Osteocyte (in vitro differentiated cells): ENCODE measurements at places on chromosomes 11 and 22. TPM values are rescaled to one million over a fixed set of nuclear protein-coding genes. Genes with fewer than 3 reads are reported as not detected.
A peak's percentile ranks its signal among the peaks of the same experiment; 100 is the strongest.

DNA sequence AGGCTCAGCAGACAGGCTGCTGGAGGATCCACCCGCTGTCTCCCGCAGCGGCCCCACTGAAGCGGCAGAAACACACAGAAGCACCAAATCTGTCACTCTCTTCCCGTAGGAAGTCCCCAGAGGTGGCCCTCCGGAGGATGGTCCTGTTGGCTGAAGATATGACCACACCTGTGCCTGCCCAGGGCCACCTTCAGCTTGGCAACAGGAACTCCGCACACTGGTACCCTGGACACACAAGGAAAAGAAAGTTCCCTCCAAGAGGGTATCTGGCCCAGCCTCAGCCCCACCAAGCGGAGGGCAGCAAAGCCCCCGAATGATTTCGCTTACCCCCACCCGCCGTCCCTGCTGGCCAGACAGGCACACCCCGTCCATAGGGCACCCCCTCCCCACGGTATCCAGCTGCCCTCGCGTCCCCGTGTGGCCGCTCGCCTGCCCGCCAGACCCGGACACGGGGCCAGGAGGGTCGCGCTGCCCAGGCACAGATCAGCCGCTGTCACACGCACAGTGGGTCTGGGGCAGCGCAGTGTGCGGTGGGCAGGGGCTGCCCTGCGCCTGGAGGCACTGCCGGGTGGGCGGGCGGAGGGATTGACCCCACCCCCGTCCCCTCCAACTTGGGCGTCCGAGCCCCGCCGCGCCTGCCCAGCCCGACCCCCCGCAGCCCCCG is 7.0 kb downstream of the RASSF7 start:
- H3K36me3 ChIP-seq, result peaks cover 1% of the 10 kb centered on the region
- H3K4me3 ChIP-seq, result peak overlapping the region; percentile 75
- H3K27me3 ChIP-seq, result no peaks in the 10 kb centered on the region
- no peak for DNase-seq

GRCh38 chr22:31332010-31332409 is 14.1 kb downstream of the PATZ1 start:
- peaks cover 3% of the 10 kb centered on the region for H3K4me1 ChIP-seq
- no peak overlapping the region for H3K27ac ChIP-seq
- peaks cover 49% of the 10 kb centered on the region for H3K36me3 ChIP-seq
- no peak for DNase-seq
- no peak overlapping the region for H3K4me3 ChIP-seq

Gene OR8G5
- not detected in 2 replicates for total RNA-seq

GRCh38 chr11:17217401-17217800 is 9.6 kb upstream of the PIK3C2A start:
- H3K36me3 ChIP-seq, result no peaks in the 10 kb centered on the region
- no peaks in the 10 kb centered on the region for H3K27me3 ChIP-seq
- no peak overlapping the region for H3K4me3 ChIP-seq
- H3K27ac ChIP-seq, result no peak overlapping the region
- no peaks in the 10 kb centered on the region for H3K4me1 ChIP-seq
- no peak for DNase-seq

DNA sequence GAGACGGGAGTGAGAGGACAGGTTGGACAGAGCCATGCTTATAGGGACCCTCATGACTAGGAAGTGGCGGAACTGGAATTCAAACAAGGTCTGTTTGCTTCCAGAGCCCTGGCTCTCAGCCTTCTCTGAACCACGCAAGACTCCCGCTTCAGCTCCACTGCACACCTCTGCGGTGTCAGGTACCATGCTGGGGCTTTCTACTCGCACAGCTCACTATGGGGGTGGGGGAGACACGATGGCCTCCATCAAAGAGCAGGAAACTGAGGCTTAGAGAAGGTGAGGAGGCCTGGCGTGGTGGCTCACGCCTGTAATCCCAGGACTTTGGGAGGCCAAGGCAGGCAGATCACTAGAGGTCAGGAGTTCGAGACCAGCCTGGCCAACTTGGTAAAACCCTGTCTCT is 14.2 kb downstream of the SUN2 start:
- DNase-seq, result no peak
- no peaks in the 10 kb centered on the region for H3K4me1 ChIP-seq
- peaks cover 54% of the 10 kb centered on the region for H3K36me3 ChIP-seq
- H3K4me3 ChIP-seq, result no peak overlapping the region
- no peak overlapping the region for H3K27ac ChIP-seq
- no peaks in the 10 kb centered on the region for H3K27me3 ChIP-seq

Gene NXPE2
- total RNA-seq, result not detected in 2 replicates

GRCh38 chr11:117597071-117597470 is 199.9 kb downstream of the DSCAML1 start:
- no peak overlapping the region for H3K4me3 ChIP-seq
- DNase-seq, result no peak
- H3K27me3 ChIP-seq, result peaks cover 21% of the 10 kb centered on the region
- no peaks in the 10 kb centered on the region for H3K4me1 ChIP-seq

GRCh38 chr22:23539135-23539838 is 40.8 kb downstream of the IGLL1 start:
- H3K36me3 ChIP-seq, result no peaks in the 10 kb centered on the region
- no peak overlapping the region for H3K27ac ChIP-seq

- peaks cover 11% of the 10 kb centered on the region for H3K4me1 ChIP-seq
- no peaks in the 10 kb centered on the region for H3K27me3 ChIP-seq
- no peak overlapping the region for H3K4me3 ChIP-seq
- DNase-seq, result no peak
Measured at GRCh38 chr11:19651028-19651427, 61.6 kb upstream of the NAV2 start.

Gene BBOX1
- total RNA-seq, result 2.6 and 3.4 TPM in 2 replicates

Gene KCNJ4
- 0.43 and 0.57 TPM in 2 replicates for total RNA-seq

Gene PLEKHA7
- total RNA-seq, result 14.9 and 15.6 TPM in 2 replicates

Gene MYBPC3
- total RNA-seq, result not detected in 2 replicates

Gene GGT5
- 136 and 150 TPM in 2 replicates for total RNA-seq

DNA sequence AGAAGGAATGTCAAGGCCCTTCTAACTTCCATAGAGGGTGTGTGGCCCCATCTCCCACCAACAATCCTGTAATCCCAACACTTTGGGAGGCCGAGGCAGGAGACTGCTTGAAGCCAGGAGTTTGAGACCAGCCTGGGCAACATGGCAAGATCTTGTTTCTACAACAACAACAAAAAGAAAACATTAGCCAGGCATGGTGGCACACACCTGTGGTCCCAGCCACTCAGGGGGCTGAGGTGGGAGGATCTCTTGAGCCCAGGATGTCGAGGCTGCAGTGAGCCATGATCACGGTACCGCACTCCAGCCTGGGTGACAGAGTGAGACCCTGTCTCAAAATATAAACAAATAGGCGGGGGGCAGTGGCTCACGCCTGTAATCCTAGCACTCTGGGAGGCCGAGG is 16.9 kb downstream of the TSPAN32 start:
- H3K27ac ChIP-seq, result no peak overlapping the region
- no peak overlapping the region for H3K4me3 ChIP-seq
- H3K4me1 ChIP-seq, result peaks cover 9% of the 10 kb centered on the region
- DNase-seq, result no peak
- H3K36me3 ChIP-seq, result peaks cover 5% of the 10 kb centered on the region

GRCh38 chr11:643849-644738 is 7.0 kb downstream of the DRD4 start:
- no peak overlapping the region for H3K4me3 ChIP-seq
- no peaks in the 10 kb centered on the region for H3K27me3 ChIP-seq
- H3K27ac ChIP-seq, result no peak overlapping the region
- H3K36me3 ChIP-seq, result peaks cover 10% of the 10 kb centered on the region

Gene FKBP2
- 52.9 and 54.7 TPM in 2 replicates for total RNA-seq

DNA sequence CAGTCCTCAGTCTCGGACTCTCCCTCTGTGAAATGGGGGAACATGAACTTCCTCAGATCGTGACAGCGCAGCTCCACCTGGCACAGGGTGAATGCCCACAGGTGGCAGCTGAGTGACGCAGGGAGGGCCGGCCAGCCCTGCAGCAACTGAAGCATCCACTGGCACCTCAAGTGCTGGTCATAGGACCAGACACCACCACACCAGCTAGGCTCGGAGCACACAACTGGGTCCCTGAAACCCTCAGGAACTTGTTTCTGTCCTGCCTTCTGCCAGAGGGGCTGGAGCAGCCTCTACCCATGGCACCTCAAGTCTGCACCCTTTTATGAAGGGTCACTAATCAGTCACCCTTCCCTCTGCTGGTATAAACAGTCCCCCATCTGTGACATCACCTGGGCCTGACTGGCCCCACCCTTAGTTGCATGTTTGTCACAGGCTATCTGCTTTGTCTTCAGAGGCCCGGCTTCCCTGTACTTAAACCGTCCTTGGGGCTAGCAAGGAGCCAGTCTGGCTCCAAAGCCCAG is 7.4 kb upstream of the CDC42BPG start:
- no peak for DNase-seq
- no peak overlapping the region for H3K4me3 ChIP-seq
- H3K27me3 ChIP-seq, result no peaks in the 10 kb centered on the region
- H3K27ac ChIP-seq, result peak overlapping the region; percentile 74
- H3K4me1 ChIP-seq, result peaks cover 52% of the 10 kb centered on the region

DNA sequence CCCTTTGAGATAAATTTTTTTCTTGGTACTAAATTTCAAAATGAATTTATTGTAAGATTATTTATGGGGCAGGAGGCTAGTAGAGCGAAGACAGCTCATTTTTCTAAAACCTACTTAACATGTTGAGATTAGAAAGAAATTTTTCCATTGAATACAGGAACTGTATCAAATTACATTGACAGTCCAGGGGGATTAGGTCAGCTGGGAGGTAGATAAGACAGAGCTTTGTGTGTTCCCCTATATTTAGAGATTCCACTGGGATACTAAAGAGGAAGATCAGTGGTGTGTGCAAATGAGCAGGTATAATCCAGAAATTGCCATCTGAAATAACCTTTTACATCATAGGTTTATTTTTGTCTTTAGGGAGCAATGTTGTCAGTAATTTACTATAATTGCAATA is 32.1 kb downstream of the ENDOD1 start:
- no peak for DNase-seq
- H3K27me3 ChIP-seq, result no peaks in the 10 kb centered on the region
- no peak overlapping the region for H3K4me3 ChIP-seq
- H3K27ac ChIP-seq, result no peak overlapping the region
